ENCODE measurements at places on chromosomes 12 and 14. TPM values are rescaled to one million over a fixed set of nuclear protein-coding genes. Genes with fewer than 3 reads are reported as not detected.

GRCh38 chr12:59636945-59637691 is 41.3 kb downstream of the SLC16A7 start:
- DNase-seq = no peak

- no peak for DNase-seq
These were observed 106.4 kb downstream of the VRK1 start for GRCh38 chr14:96903444-96904023.

- no peak for DNase-seq
These were observed 36.3 kb downstream of the PRKAB1 start for GRCh38 chr12:119704065-119704747.

- DNase-seq = no peak
These were observed 165.9 kb downstream of the KTN1 start for GRCh38 chr14:55745906-55746305.

- peak; percentile 43 for DNase-seq
These were observed 981.4 kb downstream of the BCL11B start for GRCh38 chr14:98290596-98290995.

GRCh38 chr14:79134361-79134760 is 964.2 kb downstream of the NRXN3 start:
- DNase-seq = no peak

GRCh38 chr14:80948291-80948690 is 6.8 kb upstream of the CEP128 start:
- DNase-seq = no peak

DNA sequence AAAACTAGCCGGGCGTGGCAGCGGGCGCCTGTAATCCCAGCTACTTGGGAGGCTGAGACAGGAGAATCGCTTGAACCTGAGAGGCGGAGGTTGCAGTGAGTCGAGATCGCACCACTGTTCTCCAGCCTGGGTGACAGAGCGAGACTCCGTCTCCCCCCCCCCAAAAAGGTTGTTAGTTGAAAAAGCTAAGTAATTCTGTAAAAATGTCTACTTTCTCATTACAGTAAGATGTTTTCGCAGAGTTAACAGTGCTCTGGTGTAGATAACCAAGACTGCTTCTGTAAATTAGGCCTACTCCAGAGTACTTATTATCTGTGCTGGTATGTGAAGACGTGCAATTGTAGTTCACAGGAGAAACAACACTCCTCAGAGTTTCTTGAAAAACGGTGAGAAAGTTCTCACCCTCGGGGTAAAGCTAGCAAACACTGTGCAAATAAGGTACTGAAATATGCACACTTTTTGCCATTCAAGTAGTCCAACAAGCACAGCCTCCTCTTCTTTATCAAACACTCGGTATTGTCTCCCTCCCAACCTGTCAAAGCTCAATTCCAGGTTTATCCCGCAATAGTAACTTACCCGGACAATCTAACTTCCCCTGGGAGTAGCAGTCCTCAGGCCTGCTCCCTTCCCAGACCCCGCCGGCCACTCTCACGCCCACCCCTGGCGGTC is 974 bp downstream of the BTBD7 start:
- no peak for DNase-seq

DNA sequence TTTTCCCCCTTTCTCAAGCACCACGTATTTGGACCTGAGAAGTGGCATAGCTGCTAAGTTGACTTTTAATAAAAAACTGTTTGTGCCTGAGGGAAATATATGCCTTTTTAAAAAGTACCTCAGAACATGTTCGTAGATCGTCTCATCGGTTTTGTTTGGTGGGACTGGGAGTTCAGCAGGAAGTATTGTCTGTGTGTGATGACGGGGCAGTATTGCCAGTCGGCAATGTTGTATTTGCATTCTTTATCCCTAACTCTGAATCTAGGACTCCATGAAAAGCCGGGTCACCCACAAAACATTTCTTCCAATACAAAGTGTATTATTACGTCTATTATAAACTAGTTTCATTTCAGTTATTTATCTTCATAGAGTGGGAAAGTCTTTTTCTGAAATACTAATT is 19.7 kb upstream of the FGD4 start:
- no peak for DNase-seq

- no peak for DNase-seq
These were observed 34.4 kb upstream of the CIPC start for GRCh38 chr14:77063571-77064171.

DNA sequence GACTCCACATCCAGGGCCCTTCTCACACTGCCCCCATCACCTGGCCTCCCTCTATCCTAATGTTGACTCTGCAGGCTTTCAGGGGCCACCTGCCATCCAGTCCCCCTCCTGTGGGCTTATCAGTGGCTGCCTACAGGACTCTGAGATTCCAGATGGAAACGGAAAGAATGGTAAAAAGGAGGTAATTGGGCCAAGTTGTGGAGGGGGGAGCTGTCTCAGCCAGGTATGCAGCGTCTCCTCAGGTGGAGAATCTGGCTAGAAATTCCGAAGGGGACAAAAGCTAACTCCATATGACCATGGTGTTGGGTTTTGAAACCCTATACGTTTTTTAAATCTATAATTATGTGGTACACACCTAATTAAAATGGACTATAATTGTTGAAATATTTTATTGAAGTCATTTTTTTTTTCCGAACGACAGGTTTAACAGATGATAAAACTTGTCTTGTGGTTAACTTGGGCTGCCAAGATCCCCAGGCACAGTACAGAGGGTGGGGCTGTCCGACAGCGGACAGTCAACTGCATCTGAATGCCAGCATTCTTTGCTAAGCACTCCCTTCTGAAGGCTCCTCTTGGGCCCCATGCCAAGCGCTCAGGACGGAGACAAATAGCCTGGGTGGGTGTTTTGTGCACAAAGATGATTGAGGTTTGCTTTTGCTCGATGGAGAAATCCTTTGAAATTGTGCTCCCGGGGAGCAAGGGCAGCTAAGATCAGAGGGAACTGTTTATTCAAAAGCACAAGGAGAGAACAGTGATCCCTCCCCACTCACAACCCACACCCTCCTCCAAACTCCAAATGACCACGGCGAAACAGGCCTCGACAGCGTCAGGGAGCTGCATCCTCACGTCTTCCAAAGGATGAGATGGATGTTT is 365.6 kb downstream of the BCL11B start:
- no peak for DNase-seq

DNA sequence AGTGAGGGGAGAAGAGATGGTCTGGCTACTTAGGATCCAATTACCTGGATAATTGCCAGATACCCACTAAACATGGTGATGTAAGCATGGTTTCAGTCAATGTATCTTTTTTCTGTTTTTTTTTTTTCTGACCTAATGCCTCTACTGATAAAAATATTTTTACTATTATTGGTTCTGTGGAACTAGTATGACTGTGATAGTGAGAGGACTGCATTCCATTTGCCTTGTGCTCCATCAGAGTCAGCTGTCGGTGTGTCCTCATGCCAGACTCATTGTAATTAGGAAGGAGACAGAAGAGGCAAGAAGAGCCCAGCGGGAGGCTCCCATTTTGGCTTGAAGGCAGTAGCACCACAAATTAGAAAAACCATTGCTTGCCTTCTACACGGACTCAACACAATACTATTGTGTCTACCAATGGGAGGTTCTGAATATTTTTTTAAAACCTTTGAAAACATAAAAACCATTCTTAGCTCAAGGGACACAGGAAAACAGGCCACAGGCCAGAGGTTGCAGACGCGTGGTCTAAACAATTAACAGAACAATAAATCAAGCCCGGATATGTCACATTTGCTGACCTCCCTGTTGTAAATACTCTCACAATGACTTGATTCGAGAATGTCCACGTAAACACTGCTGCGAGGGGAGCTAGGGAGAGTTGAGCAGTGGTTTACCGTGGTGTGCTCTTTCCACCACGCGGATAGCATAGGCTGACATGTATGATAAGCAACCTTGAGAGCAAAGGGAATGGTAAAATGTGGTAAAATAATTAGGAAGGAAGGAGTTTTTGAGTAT is 13.5 kb upstream of the DCP1B start:
- DNase-seq = no peak

DNA sequence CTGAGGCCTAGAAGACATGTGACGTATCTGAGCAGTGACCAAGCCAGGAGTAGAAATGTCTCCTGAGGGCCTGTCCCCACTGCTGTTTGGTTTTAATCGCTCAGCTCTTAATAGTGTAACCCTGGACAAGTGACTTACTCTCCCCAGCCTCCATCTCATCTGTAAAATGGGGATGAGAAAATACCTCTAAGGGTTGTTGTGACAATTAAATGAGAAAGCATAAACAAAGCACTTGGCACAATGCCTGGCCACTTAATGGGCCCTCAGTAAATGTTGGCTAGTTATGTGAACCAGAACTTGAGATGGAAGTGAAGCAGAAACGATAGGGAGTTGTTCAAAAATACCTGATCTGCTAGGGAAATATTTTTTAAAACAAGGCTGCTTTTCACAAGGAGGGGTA is 58.2 kb downstream of the HMGA2 start:
- DNase-seq = no peak

- DNase-seq = no peak
These were observed 14.4 kb downstream of the TSPAN9 start for GRCh38 chr12:3091382-3092241.

- DNase-seq = no peak
These were observed 11.6 kb upstream of the KRT82 start for GRCh38 chr12:52417740-52418139.

DNA sequence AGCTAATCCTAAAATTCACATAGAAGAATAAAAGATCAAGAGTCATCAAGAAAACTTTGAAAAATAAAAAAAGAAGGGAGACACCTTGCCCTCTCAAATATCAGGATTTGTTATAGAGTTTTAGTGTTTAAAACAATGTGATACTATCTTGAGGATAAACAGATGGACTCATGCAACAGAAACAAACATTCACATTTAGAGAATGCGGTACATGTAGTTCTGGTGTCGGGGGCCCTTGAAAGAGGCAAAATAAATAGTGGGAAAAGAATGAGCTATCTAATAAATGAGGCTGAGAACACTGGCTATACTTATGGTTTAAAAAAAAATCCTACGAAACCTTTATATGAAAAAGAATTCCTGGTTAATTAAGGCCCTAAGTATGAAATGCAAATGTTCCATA is 127.7 kb downstream of the LLPH start:
- DNase-seq = no peak

The ZNF10 gene
- total RNA-seq = 4.8 TPM

The GZMH gene
- total RNA-seq = 45.0 TPM

The RAD9B gene
- 1.5 TPM for total RNA-seq

The SLC39A5 gene
- 1.3 TPM for total RNA-seq

The MMAB gene
- 37.7 TPM for total RNA-seq

The KIF26A gene
- 0.28 TPM for total RNA-seq

The CRIP1 gene
- total RNA-seq = 182 TPM

The SMOC1 gene
- total RNA-seq = not detected

The KCNH3 gene
- total RNA-seq = 2.4 TPM
